Vagina (tissue), 2 donors: ENCODE measurements at places on chromosomes 1 and 21.

DNA sequence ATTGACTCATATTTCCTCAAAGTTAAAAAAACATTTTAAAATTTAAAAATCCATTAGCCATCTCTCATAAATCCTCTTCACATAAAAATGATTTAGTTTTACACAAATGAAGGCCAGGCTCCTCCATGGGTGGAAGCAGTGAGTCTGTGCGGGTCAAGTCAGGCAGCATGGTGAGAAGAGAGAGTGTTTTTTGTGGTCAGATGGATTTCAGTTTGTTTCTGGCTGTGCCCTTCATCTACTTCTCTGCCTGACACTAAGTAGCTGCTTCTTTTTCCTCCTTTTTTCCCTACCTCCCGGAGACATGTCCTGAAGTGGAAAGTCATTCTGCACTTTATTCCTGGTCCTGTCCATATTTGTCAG is 10.3 kb downstream of the PLA2G4A start:
- no peak for DNase-seq

DNA sequence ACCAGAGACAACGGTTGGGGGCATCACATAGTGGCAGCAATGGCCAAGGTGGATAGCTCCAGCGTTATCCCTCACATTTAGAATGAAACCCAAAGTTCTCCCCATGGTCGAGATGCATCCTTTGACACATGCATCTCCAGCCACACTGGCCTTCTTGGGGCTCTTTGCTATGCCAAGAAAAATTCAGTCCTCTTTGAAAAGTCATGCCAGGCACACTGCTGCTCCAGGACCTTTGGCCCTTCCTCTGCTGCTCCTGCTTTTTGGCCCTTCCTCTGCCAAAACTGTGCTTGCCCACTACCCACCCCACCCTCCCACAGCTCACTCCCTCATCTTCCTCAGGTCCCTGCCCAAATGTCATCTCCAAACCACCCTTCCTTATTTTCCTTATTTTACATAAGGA is 106.4 kb downstream of the C1orf94 start:
- no peak for DNase-seq

DNA sequence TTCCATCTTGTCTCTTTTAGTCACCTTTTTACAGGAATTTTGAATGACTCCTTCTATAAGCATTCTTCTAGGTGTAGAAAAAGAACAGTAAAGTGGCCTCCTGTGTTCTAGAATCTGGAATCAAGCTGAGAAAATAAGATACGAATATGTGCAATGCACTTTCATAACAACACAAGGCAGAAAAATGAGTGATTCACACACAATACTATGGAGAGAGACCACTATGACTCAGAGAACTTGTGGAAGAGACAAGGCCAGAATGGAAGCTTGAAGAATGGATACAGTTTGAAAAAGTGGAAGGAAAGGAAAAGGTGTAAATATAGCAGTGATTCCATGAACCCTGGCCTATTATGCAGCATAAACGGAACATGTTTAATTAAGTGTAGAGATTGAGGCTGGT is 57.1 kb upstream of the SAMSN1 start:
- DNase-seq, result no peak

DNA sequence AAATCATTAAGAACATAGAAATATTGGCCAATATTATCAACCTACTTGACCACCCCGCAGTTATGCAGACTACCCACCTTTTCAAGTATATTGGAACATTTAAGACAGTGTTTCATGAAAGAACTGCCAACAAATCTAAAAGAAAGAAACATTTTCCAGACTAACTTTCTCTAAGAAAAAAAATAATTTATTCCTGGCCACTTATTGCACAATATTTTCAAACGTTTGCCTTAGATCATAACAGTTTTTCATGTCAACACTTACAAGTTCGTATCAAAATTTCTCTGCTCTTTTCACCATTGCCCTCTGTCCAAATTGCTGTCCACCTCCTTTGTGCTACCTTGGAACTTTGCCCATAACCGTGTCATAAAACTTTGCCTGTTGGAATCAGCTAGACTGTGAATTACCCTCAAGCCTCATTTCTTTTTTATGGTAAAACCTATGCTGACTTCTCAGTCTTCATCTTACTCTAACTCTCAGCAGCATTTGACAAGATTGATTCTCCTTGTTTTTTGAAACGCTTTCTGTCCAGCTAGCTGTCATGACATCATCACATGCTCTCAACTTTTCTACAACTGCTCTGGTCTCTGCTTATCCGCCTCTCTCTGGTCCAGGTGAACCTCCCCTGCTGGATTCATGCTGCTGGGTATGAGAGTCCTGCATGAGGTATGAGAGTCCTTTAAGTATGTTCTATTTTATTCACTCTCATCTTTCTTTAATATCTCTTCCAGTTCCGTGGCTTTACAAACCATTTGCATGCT is 92.8 kb upstream of the CHRM3 start:
- DNase-seq, result no peak

- DNase-seq, result no peak
Observed at GRCh38 chr21:43270800-43271301, 102.0 kb downstream of the CRYAA start.

DNA sequence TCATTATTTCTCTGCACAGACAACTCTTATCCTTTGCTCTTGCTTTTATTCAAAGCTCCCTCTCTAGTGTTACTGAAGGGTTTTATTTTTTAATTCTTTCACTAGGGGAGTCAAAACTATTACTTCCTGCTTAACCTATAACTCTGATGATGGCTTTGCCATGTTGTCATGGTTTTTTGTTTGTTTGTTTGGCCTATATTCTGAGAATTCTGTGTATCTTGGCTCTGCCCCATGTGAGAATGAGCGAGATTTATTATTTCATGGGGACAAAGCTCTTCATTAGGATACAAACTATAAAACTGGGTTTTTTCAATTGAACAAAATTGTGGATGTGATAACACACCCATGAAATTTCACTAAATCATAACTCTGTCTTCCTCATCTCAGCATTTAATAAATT is 190.5 kb upstream of the C1orf105 start:
- no peak for DNase-seq
